ENCODE measurements at places on chromosomes 3 and 15.

GRCh38 chr3:197298945-197299854 lies 788 bp upstream of the DLG1 start:
- DNase-seq = peak; percentile 73

GRCh38 chr3:122609798-122610559 lies 32.5 kb downstream of the PARP15 start:
- no peak for DNase-seq

DNA sequence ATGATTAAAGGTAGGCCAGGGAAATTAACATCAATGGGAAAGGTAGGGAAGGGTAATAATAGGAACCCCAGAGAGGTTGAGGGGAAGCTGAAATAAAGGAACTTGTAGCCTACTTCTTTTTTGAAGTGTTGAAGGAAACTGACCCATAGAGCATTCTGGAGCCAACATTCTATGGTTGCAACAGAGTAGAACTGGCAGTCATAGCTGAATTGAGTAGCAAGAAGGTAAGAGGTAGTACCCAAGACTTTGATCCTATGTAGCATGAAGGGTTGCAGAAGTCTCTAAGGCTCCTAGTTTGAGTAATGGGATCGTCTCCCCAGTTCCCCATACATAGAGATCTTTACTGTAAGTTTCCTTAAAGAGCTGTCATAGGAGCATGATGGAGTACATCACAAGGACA lies 7.4 kb upstream of the ZNF774 start:
- no peak for DNase-seq

DNA sequence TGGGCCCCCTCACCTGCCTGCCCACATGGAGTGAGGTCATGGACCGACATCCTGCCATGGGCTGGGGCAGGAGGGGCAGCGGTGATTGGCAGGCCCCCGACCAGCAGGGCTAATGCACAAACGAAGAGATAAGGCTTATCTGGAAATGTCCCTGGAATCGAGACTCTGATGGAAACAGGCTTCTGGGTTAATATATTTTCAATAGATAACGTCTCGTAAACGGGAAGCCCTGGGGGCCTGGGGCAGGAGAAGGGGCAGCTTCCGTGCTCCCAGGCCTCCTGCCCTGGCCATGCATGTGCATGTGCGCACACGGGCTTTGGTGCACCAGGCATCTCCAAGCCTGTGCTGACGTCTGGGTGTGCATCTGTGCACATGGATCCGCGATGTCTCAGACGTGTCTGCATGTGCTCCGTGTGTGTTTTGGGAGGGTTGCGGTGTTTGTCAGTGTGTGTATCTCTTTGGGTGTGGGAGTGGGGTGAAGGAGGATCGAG lies 55.1 kb downstream of the DNAJB8 start:
- DNase-seq = no peak

DNA sequence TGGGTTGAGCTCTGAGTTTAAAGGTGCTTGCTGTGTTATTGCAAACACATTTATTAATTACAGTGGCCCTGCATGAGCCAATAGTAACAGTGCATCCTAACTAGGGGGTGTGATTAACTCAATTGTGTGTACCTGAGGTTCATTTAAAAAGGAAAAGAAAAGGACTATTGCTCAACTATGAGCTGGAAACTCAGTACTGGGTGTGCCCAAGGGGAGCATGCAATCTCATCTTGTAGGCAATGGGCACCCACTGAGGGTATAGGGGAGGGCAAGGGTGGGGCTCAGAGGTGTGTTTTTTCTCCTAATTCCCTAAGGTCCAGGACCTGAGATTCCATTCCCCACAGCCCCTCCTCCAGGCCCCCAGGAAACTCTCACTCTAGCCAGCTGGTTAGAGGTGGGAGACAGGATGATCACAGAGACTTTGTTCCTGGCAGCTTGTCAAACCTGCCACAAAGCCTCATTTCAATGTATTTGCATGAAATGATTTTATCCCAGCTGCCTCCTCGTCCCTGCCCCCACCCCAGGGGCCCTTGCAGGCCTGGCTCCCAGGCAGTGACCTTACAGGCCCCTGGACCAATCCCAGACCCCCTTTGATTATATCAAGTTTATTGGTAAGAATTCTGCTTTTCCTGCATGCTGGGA lies 220.7 kb downstream of the TBC1D2B start:
- DNase-seq = no peak

- DNase-seq = no peak
These were observed 244.5 kb downstream of the FOXP1 start for GRCh38 chr3:71339049-71339448.

DNA sequence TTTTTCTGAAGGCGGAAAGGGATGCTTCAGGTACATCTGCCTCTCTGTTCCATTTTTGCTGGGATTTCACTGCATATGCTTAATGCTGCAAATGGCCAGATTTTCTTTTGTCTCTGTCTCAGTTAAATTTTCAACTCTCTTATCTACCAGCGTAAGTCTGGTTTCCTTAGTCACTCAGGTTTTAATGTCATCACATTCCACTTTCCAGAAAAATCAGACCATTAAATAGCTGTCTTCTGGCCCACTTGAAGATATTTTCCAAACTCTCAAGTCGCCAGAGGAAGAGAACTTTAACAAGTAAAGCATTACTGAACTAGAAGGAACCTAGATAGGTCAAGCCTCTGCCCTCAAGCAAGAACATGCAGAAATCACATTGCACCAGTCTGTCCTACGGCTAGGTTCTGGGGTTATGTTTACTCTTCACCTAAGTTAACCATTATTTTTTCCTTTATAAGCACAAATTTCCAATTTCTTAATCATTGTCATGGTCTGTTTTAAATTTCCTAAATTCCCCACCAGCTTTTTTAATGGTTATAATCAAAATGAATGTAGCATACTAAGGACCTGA lies 26.5 kb downstream of the AVEN start:
- no peak for DNase-seq

DNA sequence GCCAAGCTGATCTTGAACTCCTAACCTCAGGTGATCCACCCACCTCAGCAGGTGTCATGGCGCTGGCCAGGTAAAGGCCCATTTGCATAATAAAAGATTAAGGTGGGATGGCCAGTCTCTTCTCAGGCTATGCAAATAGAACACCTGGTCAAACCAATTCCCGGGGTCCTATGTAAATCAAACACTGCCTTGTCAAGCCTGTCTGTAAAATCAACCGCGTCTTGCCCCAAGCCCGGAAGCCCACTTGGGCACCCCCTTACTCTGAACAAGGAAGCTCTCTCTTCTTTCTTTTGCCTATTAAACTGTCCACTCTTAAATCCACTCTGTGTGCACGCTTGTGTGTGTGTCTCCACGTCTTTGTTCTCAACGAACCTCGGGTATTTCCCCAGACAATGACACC lies 13.0 kb upstream of the POC1A start:
- no peak for DNase-seq

DNA sequence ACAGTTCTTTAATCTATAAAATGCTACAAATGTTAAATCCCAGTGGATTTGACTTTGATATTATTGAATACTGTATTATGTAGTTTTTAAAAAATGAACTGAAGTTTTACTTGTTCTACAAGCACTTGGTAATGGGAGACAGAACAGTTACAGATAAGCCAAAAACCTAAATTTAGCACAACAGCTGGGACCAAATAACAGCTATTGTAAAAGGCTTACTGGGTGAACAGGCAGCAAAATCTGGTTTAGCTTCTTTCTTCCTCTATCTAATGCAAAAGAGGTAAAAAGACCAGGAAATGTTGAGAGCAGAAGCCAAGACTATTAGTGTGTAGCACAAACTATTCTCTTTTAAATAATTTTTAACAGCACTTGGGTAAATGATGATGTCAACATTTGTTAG lies 1.6 kb upstream of the ATOSA start:
- no peak for DNase-seq

GRCh38 chr3:52005571-52005986 lies 9.9 kb upstream of the RPL29 start:
- peak; percentile 55 for DNase-seq

- no peak for DNase-seq
These were observed 22.0 kb upstream of the PGPEP1L start for GRCh38 chr15:99029341-99030144.

DNA sequence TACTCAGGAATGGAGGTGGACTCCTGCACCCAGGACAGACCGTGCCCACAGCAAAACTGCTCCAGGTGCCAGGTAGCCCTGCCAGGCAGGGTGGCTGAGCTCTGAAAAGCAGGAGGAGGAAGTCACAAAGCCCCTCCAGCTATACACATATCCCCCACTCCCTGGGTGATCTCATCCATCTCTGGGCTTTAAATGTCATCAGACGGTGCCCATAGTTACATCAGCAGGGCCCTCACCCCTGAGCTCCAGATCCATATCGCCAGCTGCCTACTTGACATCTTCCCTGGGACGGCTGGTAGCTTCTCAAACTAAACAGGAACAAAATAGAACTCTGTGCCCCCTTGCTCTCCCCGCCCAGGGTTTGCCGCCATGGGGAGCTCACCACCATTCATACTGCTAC lies 87.7 kb downstream of the MEGF11 start:
- peak; percentile 18 for DNase-seq

- DNase-seq = peak; percentile 20
These were observed 21.2 kb upstream of the CRBN start for GRCh38 chr3:3200632-3201212.

DNA sequence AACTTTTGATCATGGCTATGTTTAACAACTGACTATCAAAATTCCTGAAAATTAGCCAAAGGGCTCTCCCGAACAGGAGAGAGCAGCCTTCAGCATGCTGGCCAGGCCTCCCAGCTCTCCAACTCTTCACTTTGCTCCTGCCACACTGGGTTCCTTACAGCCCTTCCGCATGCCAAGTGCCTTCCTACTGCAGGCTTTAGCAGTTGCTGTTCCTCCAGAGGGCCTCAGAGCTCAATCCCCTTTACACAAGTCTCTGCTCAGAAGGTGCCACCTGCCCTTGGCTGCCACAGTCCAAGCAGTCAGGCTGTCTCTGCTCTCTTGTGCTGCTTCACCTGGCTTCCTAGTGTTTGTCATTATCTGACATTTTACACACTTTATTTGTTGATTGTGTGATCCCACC lies 553.1 kb upstream of the PPP2R3A start:
- peak; percentile 1 for DNase-seq

GRCh38 chr3:33403756-33404155 lies 36.4 kb downstream of the UBP1 start:
- DNase-seq = no peak

GRCh38 chr3:43709022-43709421 lies 18.3 kb downstream of the ABHD5 start:
- no peak for DNase-seq

GRCh38 chr15:88300089-88300488 lies 43.5 kb upstream of the NTRK3 start:
- DNase-seq = no peak

Data from NCI-H345 (cell line).